ENCODE measurements at places on chromosomes 3 and 15.
A peak's percentile ranks its signal among the peaks of the same experiment; 100 is the strongest.

- DNase-seq = no peak
These were observed 50.5 kb downstream of the ATP1B3 start for GRCh38 chr3:141926929-141927328.

- no peak for DNase-seq
These were observed 79.3 kb downstream of the EEFSEC start for GRCh38 chr3:128232376-128233178.

DNA sequence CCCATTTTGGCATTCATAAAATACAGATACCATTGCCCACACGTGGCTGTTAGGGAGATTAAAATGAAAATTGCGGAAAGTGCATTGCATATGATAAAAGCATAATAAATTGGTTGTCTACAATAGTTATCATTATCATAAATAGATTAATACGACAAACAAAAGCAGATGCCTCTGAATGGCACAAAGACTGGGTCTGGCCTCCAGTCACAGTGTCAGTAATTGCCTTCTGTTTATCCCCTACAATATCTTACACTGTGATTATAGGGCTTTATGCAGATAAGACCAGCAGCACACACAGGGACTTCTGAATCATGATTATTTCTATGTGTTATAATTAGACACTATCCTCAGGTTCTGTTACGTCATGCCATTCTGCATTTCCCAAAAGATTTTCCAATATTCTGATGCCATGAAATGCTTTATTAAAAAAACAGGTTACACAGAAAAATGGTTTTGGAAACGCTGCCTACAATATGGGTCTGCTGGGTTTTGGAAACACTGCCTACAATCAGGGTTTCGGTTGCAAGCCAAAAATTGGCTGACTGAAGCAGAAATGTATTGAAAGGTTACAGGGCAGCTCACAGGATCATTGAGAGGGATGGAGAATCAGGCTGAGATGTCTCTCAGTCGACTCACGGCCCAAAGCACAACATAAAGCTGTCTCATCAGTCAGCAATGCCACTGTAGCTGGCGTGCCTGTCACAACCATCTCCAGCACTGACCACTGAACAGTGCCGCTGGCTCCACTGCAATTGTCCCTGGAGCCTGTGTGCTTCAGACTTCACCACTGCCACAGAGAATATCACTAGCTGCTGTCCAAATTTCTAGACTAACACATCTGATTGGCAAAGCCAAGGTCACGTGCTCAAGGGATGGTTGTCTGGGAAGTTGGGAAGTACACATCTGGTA lies 248.1 kb downstream of the ERC2 start:
- no peak for DNase-seq

- peak; percentile 36 for DNase-seq
These were observed 443.2 kb upstream of the AZI2 start for GRCh38 chr3:28791713-28792255.

All from retina (tissue), 1 donor.